PC-9 (cell line): ENCODE measurements at places on chromosomes 1 and 21. TPM values are rescaled to one million over a fixed set of nuclear protein-coding genes. Genes with fewer than 3 reads are reported as not detected.

GRCh38 chr1:48536477-48536876 is 64.5 kb upstream of the SPATA6 start:
- DNase-seq = no peak

DNA sequence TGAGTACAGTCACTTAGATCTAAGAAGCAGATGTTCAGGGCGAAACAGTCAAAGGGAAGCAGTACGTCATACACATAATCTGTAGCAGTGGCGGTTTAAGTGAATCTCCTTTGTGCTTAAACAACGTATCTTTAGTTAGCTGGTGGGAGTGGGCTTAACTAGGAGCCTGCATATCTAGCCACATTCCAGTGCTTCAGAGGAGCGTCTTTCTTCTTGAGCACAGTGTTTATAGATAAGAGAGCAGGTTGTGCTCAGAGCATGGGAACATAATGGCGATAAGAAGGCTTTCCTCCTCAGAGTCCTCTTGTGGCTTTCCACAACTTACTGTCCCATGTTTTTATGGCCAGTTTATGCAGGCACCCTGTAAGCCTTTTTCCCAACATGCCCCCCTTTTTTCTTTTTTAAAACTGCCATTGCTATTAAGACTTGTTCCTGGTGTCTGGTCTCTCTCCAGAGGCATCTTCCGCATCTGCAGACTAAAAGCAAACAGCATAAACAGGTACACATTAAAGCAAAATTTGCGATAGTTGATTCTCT is 3.2 kb downstream of the DAP3 start:
- no peak for DNase-seq

DNA sequence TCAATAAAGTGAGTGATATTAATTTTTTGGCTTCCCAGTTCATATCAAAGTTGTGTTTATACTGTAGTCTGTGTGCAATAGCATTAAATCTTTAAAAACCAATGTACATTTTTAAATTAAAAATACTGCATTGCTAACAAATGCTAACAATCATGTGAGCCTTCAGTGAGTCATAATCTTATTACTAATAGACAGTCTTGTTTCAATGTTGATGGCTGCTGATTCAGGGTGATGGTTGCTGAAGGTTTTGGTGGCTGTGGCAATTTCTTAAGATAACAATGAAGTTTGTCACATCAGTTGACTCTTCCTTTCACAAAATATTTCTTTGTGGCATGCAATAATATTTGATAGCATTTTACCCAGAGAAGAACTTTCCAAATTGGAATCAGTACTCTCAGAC is 109.0 kb downstream of the ZMYM4 start:
- no peak for DNase-seq

DNA sequence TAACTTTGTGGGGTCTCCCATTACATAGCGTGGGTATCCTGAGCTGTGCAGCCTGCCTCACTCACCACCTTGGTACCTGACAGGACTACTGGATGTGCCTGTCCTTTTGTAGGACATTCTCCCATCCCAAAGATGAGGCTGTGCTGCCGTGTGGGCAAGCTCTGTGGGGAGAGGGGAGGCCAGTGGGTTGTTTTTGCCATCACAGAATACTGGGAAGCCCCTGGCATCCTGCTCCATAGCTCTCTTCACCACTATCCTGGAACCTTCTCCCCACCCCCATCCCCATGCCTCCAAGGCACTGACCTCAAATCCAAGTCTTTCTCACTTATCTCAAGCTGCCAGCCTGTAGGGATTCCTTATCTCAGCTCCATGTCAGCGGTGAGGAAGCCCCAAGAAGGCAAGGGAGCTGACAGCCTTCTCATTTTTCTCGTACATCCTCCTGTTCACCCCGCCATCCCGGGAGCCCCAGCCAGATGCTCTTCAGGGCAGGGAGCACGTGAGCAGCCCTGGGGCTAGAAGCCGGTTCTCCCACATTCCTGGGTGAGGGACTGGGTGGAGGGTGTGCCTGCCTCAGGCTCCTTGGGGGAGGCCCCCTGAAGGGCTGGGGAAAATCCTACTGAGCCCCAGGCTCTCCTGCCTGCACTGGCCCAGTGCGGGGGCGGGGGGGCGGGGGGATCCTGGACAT is 2.4 kb upstream of the ELF3 start:
- peak; percentile 98 for DNase-seq

- no peak for DNase-seq
Measured at GRCh38 chr21:38848187-38848609, 42.5 kb downstream of the ETS2 start.

Gene RIPK4
- total RNA-seq = 30.1 and 39.3 TPM in 2 replicates

Gene ARHGAP30
- total RNA-seq = 0.46 and 0.65 TPM in 2 replicates

Gene HCRTR1
- total RNA-seq = not detected in 2 replicates
